Kidney (tissue), 22 donors: ENCODE measurements at places on chromosomes 7 and 10. TPM values are rescaled to one million over a fixed set of nuclear protein-coding genes. Genes with fewer than 3 reads are reported as not detected.

VAX1 gene
- total RNA-seq = not detected

CNPY4 gene
- 11.6 TPM for total RNA-seq

PIK3CG gene
- 8.6 TPM for total RNA-seq

VOPP1 gene
- 98.7 TPM for total RNA-seq

PRPS1L1 gene
- total RNA-seq = not detected

DNA sequence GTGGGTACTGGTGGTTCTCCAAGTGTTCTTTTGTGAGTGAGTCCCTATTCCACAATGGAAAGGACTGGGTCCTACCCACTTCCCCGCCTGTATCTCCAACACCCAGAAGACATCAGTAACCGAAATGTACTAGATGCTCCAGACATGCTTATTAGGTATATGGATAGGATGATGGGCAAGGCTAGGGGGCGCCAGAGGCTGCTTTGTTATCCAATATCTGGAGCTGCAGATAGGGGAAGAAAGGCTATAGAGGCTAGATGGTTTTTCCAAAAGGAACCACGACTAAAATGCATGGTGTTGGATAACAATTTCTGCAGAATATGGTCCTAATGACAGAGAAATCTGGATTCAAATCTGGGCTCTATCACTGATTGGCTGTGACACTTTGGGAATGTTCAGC lies 56.2 kb upstream of the TM9SF3 start:
- no peak for DNase-seq

GRCh38 chr7:142365410-142365842 lies 107.6 kb upstream of the PRSS58 start:
- no peak for DNase-seq

DNA sequence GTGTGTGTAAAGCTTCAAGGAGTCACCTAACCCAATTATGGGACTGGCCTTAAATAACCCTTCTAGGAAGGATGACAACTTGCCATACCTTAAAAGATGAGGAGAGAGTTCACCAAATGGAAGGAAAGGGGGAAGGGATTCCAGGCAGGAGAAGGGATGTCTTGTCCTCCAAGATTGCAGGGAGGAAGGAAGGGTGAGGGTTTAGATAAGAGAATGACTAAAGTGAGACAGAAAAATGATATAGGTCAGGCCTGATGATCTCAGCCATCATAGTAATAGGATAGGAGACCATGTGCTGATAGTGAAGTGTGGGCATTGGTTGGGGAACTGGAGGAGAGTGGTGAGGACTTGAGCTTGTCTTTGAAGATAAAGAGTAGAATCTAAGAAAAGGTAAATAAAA lies 7.7 kb upstream of the TMEM26 start:
- DNase-seq = no peak

DNA sequence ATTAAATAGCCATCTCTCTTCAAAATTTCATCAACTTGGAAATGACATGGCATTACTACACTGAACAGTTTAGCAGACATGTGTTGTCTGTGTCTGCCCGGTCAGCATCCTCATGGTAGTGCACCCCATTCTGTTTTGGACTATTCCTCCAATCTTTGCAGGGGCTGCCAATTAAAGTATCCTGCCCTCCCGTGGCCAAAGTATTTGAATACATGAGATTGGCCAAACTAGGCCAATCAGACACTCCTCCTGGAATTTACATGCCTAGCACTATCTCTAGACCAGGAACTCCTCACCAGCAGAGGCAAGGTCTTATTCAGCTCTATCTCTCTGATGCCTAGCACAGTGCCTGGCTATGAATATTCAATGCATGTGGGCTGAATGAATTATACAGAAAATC lies 4.4 kb downstream of the SHTN1 start:
- DNase-seq = no peak

GRCh38 chr10:71741029-71741428 lies 21.5 kb upstream of the C10orf105 start:
- DNase-seq = no peak

- no peak for DNase-seq
These were observed 36.4 kb downstream of the RABGEF1 start for GRCh38 chr7:66776800-66777442.

DNA sequence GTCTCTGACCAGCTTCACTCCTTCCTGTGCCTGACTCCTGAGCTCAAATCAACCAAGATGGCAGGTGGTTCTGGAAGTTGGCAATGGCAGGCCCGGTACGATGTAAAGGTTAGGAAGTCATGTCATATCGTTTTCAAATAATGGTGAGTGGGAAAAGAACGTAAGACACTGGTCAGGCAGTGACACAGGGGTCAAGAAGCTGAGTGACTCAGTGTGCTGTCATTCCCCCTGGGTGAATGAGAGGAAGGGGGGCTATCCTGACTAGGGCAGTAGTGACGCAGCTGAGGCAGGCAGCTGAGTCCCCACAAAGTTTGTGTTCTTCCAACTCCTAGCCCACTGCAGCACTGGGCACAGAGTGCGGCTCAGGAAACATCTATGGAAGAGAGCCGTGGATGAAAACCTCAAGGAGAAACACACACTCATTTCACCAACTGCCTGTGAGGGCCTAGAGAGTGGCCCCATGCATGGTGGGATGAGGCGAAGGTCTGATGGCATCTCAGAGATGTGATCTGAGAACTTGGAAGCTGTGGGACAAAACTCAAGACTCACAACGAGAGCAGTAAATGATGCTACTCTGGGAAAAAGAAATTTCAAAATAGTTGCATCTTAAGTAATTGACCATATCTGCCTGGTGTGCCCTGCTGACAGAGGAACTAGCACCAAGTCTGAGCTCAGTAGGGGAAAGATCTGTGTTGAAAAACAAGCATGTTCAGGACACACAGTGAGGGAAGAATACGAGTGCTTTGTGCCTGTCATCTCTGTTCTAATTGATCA lies 23.2 kb downstream of the CREB3L2 start:
- no peak for DNase-seq

DNA sequence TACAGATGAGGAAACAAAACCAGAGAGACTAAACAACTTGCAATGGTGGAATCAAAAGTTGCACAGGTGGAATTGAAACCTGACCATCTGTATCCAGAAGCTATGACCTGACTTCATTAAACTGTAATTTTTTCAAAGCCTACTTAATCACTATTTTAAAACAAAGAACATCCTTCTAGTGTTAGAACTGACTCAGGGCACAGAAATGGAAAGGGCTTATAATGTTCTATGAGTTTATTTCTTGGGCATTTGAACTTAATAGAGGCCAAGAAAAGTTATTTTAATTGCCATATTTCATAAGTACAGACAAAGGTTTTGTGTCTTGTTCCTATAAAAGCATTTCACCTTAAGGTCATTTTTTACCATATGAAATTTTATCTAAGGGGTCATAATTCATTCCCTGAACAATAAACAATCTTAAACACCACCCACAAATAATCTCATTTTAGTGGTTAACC lies 8.8 kb downstream of the ITGB1 start:
- no peak for DNase-seq

GRCh38 chr7:151194188-151194587 lies 7.1 kb upstream of the ASB10 start:
- DNase-seq = no peak

- DNase-seq = no peak
These were observed 175.8 kb downstream of the KCNMA1 start for GRCh38 chr10:77461636-77462296.

- DNase-seq = no peak
These were observed 179.0 kb downstream of the SNX10 start for GRCh38 chr7:26470691-26471090.

- DNase-seq = no peak
These were observed 13.1 kb upstream of the GRB10 start for GRCh38 chr7:50795831-50796230.

DNA sequence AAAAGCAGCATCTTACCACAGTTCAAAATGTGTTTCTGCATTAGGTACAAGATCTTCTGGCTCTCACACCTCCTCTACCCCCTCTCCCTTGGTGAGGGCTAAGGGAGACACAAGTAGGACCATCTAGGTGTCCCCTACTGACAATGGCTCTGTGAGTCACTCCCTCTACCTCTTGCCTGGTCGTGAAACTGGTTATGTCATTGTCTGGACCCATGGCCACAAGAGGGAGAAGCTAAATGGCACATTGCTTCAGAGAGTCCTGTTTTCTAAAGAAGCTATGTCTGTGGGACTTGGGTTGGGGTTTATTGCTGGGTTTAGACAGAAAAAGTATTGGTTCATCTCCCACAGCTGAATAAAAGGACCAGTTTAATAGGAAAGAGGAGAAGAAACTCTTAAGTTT lies 4.0 kb upstream of the PLXNA4 start:
- DNase-seq = no peak

GRCh38 chr7:139515266-139515665 lies 8.2 kb upstream of the CLEC2L start:
- DNase-seq = no peak

DNA sequence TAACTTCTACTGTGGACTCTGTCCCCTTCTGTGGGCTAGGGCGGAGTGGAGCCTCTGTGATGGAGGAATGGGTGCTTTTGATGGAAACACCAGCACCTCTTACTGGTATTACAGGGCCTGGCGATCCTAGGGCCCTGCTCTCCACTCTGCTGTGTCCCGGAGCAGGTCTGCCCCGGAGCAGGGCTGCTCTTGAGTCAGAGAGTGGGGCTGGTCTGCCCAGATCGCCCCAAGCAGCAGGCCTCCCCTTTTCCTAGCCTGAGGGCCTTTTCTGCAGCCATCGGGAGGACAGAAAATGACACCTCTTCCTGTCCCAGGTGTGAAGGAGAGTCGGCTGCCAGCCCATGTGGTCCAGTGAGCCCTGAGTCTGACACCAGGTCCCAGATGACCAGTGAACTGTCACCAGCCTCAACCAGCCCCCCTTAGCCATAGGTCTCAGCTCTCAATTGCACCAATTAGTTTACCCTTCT lies 1.4 kb downstream of the ZNF282 start:
- DNase-seq = no peak

DNA sequence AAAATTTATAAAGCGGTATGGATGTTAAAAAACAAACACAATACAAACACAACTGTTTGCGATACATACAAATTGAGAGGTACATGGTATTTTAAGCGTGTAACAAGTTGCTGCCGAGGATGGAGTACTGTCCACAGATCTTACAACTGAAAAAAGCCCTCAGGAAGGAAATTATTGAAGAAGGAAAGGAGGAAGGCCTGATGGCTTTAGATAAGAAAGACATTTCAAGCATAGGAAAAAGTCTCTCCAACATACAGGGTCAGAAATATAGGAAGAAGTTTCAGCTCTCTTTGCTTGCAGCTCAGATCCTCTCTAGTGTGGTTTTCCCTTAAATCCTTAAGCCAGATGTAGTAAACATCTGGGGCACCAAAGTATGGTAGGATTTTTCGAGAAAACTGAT lies 25.0 kb downstream of the RBM28 start:
- no peak for DNase-seq

DNA sequence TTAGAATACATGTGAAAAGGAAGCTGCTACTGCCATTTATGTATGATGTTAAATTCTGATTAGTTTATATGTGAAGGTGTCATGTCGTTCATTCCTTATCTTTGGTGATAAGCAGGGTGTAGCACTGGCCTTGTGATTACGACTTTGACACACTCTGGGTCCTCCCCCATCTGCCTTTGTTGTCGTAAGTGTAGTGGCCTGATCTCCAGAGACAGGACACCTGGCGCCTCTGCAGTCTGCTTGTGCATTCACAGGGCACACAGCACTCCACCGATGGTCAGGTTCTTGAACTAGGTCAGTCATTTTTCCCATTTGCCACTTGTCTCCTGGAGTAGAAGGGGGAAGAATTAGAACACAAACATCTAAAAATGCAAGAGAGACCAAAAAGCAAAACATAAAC lies 186.0 kb downstream of the PRKCQ start:
- DNase-seq = peak; percentile 55

DNA sequence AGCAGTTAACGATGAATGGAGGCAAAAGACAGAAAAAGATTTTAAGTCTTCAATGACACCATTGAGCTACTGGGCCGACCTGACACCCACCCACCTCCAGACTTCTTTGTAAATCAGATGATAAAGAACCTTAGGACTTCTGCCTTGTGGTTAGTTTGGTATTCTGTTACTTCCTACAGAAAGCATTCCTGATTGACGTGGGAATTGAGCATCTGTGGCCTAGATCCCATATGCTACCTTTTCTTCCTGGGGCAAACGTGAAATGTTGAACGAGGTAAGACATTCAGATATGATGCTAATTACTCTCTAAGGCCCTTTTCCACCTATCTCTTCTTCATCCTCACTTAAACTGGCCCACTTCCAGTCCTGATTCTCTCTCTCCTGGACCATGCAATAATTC lies 10.2 kb downstream of the PRLHR start:
- DNase-seq = no peak

DNA sequence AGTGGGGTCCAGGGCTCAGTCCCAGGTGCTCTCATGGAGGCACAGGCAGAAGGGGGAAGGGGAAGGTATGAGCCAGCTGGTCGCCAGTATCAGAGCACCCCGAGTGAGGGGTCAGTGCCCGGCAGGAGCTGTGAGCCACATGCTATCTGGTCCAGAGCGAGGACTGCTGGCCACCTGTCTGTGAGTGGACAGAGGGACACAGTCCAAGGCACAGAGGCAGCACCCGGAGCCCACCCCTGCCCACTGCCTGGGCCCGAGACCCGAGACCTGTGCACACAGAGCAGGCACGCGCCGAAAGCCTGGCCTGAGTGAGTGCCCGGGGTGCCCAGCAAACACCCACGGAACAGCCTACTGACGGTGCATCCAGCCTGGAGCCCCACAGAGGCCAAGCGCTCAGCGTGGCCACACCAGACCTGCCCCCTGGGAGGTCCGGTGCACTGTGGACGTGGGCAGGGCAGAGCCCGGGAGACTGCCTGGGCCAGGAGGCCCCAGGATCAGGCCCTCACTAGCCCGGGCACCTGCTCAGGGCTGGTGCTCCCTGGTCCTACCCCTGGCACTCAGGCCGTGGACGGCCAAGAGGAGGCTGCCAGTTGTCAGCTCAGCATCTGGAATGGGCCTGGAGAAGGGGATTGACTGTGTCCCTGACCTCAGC lies 29.4 kb downstream of the ADGRA1 start:
- peak; percentile 61 for DNase-seq

DNA sequence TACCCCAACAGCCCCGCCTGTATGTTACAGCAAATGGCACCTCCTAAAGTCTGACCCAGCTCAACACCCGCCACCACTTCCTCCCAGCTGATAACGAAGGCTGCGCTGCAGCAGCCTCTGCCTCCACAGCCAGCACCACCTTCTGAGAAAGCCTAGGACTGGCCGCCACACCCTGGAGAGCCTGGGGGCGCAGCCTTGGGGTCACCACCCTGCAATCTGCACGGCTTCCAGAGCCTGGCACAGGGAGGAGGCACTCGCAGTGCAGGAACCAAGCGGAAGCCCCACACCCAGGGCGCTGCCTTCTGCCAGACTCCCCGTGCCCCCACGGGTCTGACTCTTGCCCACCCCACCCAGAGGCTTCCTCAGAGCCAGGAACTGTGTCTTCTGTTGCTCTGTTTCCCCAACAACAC lies 112.5 kb downstream of the MAD1L1 start:
- no peak for DNase-seq

DNA sequence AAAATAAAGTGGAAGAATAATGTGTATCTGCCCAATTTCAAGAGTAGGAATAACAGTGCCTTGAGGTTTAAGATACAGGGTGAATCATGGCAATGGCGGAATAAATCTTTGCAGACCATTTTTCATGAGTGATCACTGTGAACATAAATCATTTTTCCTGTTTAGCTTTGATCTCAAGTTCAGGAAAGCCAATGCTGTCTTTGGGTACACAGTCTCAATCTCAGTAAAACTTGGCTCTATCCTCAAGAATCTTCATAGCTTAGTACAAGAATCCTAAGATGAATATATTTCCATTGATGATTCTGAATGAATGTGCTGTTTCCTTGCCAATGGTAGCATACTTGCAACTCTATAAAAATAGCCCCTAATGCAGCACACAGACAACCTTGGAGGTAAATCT lies 6.8 kb downstream of the NAMPT start:
- DNase-seq = no peak
